Mesenteric fat pad (tissue), 1 donor: ENCODE measurements at places on chromosomes 4 and X. TPM values are rescaled to one million over a fixed set of nuclear protein-coding genes. Genes with fewer than 3 reads are reported as not detected.

DNA sequence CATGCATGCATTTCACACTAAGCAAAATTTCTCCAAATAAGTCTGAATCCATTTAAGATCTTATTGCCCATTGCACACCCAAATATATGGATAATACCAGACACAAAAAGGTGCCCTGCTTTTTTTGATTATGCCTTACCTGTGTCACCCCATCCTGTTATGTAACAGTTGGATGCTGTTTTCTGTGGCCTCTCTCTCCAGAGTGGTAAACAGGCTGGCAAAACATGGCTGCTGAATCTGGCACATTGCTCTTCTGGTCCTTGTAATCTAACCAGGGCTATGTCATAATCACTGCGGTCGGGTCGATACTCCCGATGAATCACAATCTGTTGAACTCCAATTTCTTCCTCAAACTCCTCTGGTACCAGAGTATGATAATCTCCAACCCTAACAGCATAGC, 70.1 kb downstream of the PRSS12 start:
- DNase-seq: no peak

GRCh38 chrX:153763298-153763932, 634 bp upstream of the PLXNB3 start:
- DNase-seq: no peak

DNA sequence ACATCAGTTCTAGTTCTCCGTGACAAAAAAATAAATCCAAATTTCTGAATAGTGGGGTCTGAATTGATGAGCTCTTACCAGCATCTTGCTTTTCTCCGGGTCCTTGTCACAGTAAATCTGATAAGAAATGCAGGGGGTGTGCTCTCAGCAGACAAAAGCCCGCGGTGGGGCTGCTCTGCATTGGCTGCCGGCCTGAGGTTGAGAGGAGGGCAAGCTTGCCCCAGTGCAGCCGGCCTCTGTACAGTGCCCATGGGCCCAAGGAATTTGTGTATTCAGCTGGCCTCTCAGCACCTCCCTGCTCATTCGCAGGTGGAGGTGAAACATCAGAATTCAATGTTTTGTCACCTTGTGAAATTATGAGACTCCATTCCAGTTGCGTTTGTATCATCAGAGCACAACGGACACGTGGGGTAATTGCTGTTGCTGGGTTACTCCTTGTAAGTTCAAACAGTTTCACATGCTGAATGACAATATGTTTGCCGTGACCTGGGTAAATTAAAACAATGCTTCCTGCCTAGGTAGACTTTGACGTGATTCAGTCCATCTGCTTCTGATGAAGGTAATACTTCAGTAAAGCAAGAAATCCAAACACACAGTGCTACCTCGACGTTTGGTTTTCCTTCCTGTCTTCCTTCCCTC, 596.4 kb downstream of the MID1IP1 start:
- no peak for DNase-seq

Gene MTMR8
- total RNA-seq: 2.5 TPM
